ENCODE measurements at places on chromosomes 7 and 10. TPM values are rescaled to one million over a fixed set of nuclear protein-coding genes. Genes with fewer than 3 reads are reported as not detected.

UCN3 gene
- not detected for total RNA-seq

DNA sequence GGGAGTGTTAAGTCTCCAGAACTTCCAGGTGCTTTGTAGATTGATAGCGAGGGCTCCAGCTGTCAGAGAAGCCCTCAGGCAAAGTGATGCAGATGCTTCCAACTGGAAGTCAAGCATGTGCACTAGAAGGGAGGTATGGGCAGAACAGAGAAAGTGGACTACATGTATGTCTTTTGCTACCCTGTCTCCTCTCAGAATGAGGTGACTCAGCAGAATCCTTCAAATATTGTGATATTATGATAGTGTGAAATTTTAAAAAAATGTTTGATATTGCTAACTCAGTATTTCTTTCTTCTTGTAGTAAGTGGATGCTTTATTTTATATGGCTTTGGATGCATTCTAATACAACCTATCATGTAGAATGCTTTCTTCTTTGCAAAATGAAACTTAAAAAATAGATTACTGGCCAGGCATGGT is 138.9 kb upstream of the SVIL start:
- DNase-seq: no peak

DNA sequence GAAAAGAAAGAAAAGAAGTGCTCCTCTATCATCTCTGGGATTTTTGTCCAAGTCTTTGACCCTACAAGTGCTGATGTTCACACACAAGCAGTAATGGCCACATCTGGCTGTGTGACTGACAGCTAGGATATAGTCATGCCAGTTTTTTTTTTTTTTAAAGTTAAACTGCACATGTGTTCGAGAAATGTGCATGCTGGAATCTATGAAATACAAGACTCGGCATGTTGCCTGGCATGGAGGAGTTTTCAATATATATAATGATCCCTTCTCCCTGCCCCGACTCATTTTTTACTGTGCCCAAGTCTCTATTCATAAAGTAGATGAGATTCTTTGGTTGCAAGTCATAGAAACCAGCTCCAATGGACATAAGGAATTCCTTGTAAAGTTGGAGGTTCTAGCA is 60.4 kb upstream of the FGFR2 start:
- no peak for DNase-seq

UTF1 gene
- total RNA-seq: not detected

GRCh38 chr10:377228-377627 is 242.0 kb downstream of the ZMYND11 start:
- no peak for DNase-seq

GRCh38 chr7:16494955-16495719 is 29.6 kb upstream of the SOSTDC1 start:
- DNase-seq: no peak

- no peak for DNase-seq
Observed at GRCh38 chr10:712575-712974, 23.1 kb upstream of the DIP2C start.

ZNF853 gene
- total RNA-seq: 2.2 TPM

C10orf105 gene
- 0.41 TPM for total RNA-seq

PKD2L1 gene
- not detected for total RNA-seq

DGKI gene
- total RNA-seq: 2.2 TPM

GPR15LG gene
- not detected for total RNA-seq

ZNF273 gene
- total RNA-seq: 10.2 TPM

- no peak for DNase-seq
Observed at GRCh38 chr7:92797693-92798092, 38.7 kb downstream of the CDK6 start.

DNA sequence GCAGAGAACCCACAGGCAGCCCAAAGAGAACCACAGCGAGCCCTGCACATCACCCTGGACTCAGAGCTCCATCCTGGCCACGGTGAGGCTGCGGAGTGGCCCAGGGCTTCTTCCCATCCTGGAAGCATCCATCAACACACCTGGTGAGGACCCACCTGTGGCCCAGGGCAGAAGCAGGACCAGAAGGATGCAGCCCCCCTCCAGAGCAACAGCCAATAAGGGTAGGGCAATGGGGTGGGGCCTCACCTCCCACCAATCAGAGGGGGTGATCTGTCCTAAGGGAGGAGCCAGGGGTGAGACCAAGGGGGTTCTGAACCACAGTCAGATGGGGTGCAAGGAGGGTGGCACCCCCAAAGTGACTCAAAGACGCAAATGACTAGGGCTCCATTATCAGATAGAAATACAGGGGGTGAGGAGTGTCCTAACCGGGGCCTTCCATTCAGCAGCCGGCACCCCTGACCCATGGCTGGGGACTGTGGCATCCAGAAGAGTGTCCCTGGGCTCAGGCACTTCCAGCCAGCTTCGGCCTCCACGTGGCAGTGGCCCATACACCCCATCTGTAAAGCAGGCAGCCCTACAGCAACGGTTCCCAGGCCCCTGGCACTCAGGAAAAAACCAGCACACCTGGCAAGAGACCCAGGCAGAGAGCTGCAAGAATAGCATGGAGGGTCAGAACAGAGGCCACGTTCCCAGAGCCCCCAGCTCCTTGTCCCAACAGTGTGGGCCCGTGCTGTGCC is 36.9 kb downstream of the STK32C start:
- DNase-seq: no peak

- no peak for DNase-seq
Observed at GRCh38 chr7:45703373-45703821, 129.2 kb downstream of the ADCY1 start.

GRCh38 chr10:63825111-63825510 is 303.9 kb downstream of the REEP3 start:
- no peak for DNase-seq

- DNase-seq: no peak
Observed at GRCh38 chr10:14244147-14244546, 86.6 kb downstream of the FRMD4A start.

DRGX gene
- not detected for total RNA-seq

TSPAN12 gene
- total RNA-seq: not detected

GRCh38 chr7:138342990-138343389 is 117.1 kb upstream of the TRIM24 start:
- DNase-seq: no peak

GRCh38 chr10:13457958-13458686 is 70.7 kb downstream of the BEND7 start:
- no peak for DNase-seq

ACSM6 gene
- total RNA-seq: not detected

GRCh38 chr7:146176860-146177259 is 60.3 kb downstream of the CNTNAP2 start:
- no peak for DNase-seq

- DNase-seq: no peak
Observed at GRCh38 chr7:102917436-102918353, 4.9 kb downstream of the LRRC17 start.

GRCh38 chr7:121941830-121942229 is 68.9 kb downstream of the PTPRZ1 start:
- no peak for DNase-seq

- no peak for DNase-seq
Observed at GRCh38 chr10:11444155-11444530, 167.3 kb downstream of the USP6NL start.

DNA sequence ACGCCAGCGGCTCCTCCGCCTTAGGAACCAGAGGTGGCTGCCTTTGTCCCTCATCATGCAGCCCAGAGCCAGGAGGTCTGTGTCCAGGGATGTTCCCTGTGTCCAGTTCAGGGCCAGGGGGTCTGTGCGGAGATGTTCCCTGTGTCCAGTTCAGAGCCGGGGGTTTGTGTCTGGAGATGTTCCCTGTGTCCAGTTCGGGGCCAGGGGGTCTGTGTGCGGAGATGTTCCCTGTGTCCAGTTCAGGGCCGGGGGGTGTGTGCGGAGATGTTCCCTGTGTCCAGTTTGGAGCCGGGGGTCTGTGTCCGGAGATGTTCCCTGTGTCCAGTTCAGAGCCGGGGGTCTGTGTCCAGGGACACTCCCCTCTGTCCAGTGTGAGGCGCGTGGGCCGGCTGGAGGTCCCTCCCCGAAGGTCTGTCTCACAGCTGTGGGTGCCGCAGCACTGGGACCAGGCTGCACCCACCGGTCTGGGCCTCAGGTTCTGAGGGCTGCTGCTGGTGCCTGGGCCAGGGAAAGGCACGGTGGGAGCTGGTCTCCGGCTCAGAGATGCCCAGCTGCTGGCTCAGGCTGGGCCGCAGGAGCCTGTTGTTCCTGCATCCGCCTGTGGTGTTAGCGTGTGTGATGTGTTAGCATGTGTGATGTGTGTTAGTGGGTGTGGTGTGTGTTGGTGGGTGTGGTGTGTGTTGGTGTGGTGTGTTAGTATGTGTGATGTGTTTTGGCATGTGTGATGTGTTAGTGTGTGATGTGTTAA is 67.9 kb upstream of the CFAP46 start:
- DNase-seq: no peak

DNA sequence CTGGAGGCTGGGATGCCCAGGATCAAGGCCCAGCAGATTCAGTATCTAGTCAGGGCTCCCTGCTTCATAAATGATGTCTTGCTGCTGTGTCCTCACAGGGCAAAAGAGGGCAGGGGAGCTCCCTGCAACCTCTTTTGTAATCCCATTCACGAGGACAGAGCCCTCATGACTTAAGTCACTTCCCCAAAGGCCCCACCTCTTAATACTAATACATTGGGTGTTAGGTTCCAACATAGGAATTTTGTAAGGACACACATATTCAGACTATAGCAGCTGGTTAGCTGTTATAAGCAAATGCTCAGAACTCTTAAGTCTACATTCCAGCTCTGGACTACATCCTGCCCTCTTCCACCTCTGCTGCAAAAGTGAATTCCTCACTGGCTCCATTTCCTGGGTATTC is 63.0 kb downstream of the VOPP1 start:
- no peak for DNase-seq

DMBT1 gene
- total RNA-seq: not detected

DNA sequence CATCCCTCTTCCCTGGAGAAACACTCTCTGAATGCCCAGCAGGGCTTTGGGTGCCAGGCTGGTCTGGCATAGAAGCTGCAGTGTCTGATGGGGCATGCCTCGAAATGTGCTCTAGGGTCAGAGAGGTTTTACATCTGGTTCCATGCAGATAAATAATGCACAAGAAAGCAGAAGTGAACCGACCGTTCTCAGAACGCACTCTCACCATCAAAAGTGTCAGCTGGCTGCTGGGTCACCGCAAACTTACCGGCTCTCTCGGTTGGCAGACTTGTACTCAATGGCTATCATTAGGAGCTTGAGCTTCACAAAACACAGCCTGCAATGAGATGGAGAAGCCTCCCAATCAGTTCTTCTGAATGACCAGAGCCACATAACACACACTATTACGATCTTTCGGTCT is 610.0 kb downstream of the KCNMA1 start:
- DNase-seq: no peak

GATA3 gene
- 8.8 TPM for total RNA-seq

Data from activated naive CD8-positive, alpha-beta T cell treated with anti-CD3 and anti-CD28 coated beads for 36 hours (primary cell).